ENCODE measurements at places on chromosomes 16 and 17.

DNA sequence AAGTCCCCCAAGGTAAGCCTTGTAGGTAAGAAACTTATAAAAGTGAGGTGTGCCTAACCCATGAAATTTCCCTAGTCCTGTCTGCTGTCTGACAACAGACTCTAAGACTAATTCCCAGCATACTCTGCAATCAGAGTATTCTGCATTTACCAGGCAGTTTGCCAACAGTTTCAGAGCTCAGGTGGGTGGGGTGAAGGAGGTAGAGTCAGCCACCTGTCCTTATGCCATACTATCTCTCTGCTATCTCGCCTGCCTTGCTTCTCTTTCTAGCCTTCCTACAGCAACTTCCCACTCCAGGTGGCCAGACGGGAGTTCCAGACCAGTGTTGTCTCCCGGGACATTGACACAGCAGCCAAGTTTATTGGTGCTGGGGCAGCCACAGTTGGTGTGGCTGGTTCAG is 2.3 kb downstream of the ATP5MC1 start:
- DNase-seq: no peak

DNA sequence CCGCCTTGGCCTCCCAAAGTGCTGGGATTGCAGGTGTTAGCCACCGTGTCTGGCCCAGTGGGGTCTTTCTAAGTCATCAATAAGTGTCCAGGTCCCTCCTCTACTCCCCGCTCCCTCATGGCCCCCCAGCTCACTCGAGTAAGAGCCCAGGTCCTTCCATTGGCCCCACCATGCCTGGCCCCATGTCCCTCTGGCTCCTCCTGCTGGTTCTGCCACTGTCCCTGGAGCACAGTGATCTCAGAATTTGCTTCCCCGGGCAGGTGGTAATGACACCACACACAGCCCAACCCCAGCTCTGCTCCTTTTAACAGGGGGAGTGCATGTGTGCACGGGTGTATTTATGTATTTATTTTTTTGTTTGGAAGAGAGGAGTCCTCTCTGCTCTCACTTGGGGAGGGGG is 19.6 kb downstream of the MGAT5B start:
- DNase-seq: no peak

- no peak for DNase-seq
Observed at GRCh38 chr17:26962255-26963162, 331.4 kb upstream of the WSB1 start.

DNA sequence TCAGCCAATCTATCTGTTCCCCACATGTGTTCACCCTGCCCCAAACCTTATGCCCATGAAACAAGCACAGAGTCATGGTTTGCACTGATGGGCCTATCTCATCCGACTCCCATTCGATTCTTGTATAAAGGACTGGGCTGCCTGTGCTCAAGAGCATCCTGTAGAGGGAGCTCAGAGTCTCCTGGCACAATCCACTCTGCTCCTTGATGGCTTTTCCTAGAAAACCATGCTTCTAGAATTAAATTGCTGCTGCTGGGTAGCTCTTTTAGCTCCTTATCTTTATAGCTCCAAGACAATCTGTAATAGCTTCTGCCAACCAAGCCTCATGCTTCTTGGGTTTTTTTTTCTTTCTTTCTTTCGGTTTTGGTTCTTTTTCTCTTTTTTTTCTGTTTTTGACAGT is 9.7 kb downstream of the ZNF19 start:
- no peak for DNase-seq

DNA sequence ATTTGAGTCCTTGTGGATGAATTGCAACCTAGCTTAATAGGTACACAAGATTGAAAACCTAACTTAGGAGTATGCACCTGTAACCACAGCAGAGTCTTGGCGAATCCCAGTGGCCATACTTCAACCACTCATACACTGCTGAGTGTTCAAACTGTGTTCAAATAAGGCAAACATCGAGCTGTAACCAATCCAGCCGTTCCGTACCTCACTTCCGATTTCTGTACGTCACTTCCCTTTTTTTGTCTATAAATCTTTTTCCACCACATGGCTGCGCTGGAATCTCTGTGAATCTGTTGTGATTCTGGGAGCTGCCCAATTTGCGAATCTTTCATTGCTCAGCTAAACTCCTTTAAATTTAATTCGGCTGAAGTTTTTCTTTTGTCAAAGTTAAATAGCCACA is 190.6 kb downstream of the MAF start:
- DNase-seq: no peak

GRCh38 chr16:72752004-72752695 is 295.8 kb downstream of the ZFHX3 start:
- no peak for DNase-seq

GRCh38 chr17:54466875-54467274 is 433.8 kb upstream of the TOM1L1 start:
- no peak for DNase-seq

DNA sequence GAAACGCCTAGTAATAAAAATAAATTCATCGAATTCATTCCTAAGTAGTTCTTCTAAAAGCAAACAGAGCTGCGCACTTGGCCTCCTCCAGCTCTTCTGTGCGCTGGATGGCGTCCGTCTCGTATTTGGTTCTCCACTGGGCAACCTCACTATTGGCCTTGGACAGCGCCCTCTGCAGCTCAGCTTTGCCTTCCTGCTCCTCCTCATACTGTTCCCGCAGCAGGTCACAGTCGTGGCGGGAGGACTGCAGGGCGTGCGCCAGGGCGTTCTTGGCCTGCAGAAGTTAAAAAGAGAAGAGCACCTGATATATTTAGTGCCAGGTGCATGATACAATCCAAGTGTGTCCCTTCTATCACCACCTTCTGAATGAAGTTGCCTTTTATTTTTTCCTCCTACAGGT is 21.8 kb downstream of the MYH3 start:
- DNase-seq: no peak

DNA sequence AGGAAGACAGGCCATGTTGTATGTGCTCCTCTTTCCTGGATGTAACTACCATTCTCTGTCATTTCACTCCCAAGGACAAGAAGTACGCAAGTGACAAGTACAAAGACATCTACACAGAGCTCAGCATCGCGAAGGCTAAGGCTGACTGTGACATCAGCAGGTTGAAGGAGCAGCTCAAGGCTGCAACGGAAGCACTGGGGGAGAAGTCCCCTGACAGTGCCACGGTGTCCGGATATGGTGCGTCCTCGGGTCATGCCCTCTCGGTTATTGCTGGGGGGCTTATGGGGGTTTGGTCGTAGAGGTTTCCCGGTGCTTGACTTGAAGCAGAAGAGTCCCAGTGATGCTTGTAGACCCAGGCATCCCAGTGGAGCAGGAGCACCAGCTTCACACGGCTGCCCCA is 29.0 kb downstream of the PLD6 start:
- no peak for DNase-seq

DNA sequence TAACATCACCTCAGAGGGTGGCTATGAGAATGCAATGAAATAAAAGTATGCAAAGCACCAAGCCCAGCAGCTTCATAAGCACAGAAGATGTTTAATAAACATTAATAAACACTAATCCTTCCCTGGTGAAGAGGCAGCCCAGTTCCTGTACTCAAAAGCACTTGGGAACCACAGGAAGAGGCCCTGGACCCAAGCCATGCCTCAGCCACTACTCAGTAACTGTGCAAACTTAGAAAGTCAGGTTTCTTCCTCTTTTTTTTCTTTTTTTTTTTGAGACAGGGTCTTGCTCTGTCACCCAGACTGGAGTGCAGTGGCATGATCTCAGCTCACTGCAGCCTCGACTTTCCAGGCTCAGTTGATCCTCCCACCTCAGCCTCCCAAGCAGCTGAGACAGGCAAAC is 5.3 kb downstream of the ARHGAP17 start:
- DNase-seq: no peak

Data from T-helper 1 cell (primary cell).